Renal pelvis (tissue), 12 donors: ENCODE measurements at places on chromosomes 3 and 15.
A peak's percentile ranks its signal among the peaks of the same experiment; 100 is the strongest.

GRCh38 chr3:87949879-87950208 is 109.0 kb downstream of the CGGBP1 start:
- no peak for DNase-seq

- DNase-seq, result no peak
These were observed 384.7 kb downstream of the EDEM1 start for GRCh38 chr3:5572168-5572567.

GRCh38 chr15:100340721-100341238 is 995 bp downstream of the ADAMTS17 start:
- DNase-seq, result no peak

DNA sequence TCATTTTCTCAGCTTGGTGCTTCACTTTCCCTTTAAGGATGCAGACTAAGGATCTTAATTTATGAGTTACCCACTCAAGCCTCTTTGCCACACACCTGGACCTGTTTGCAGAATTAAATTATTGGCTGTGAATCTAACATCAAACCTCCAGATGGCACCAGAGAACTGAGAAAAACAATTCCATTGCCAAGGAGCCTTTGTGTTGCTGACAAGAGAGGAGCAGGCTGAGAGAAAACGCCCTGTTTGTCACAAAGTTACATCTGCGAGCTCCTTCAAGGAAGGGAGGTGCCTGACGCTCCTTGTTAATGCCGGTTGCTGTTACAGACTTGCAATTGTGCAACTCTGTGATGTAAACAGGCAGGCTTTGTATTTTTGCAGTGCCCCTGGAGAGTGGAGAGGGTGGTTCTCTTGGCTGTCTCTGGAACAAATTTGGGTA is 36.3 kb upstream of the TMC3 start:
- peak; percentile 81 for DNase-seq

DNA sequence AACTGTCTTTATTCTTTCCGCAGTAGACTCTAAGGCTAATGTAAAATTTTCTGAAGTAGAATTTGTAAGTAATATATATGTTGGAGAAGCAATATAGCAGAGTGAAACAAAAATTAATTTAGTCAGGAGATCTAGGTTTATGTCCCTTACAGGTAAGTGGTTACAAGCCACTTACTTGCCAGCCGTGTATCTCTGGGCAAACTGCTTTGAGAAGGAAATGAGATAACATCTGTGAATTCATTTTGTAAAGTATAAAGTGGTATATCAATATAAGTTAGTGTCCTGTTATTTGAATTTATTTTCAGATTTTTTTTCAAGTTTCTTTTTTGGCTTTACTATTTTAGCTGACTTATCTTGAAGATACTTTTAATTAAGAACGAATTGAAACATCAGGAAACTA is 5.5 kb downstream of the DAZL start:
- no peak for DNase-seq

GRCh38 chr3:120749843-120750242 is 7.3 kb downstream of the GTF2E1 start:
- no peak for DNase-seq

- DNase-seq, result no peak
These were observed 251.1 kb downstream of the ULK4 start for GRCh38 chr3:41710646-41711388.

DNA sequence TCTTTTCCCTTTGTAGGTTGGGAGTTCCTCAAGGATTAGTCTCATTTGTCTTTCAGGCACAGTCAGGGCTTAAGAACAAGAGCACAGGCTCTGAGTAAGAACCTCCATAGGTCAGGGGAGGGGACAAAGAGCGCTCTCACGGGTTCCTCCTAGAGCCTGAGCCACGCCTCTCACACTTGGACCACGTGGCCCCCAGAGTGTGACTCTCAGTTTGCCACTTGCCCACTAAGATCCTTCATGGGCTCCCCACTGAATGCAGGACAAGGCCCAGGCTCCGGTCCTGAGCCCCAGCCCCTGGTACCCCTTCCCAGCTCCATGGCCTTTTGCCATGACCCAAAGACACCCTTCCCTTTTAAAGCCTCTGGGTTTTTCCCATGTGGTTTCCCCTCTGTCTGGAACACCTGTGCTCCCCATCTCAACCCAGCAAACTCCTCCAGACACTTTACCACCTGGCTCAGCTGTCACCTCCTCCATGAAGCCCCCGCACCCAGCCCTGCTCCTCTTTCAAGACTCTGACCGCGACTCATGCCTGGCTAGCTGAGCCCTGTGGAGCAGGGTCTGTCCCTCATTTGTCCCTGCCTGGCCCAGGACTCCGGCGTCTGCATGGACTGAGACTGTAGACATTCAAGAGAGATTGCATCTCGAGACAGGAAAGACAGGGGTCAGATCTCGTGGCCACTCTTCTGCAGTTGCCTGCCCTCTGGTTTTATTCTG is 32.7 kb downstream of the IQSEC1 start:
- DNase-seq, result no peak

GRCh38 chr3:16444344-16444743 is 69.2 kb downstream of the RFTN1 start:
- DNase-seq, result no peak

DNA sequence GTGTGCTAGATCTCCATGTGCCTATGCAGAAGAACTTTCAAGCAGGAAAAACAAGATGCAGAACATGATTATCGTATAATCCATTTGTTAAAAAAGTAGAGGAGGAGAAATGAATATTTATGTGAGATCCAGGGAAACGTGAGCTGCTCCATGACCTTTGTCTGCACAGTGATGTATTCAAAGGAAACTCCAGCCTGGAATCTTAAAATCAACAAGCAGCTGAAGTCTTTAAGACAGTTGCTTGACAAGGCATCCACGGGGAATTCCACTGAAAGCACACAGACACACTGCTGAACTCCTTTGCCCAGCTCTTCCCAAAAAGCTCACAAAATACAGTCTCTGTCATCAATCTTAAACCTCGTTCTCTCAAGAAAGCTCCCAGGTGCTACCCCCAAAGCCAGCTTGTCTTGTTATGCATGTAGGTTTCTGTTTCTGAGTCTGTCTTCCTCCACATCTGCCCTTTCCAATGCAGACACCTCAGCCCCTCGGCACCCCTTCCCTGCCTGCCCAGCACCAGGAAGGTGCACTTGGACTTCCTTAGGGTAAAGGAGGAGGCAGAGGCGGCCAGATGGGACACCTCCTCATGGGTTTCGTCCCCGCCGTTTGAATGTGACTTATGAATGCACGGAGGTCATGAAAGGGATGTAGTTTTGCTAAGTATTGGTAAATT is 28.7 kb downstream of the LRRK1 start:
- no peak for DNase-seq

DNA sequence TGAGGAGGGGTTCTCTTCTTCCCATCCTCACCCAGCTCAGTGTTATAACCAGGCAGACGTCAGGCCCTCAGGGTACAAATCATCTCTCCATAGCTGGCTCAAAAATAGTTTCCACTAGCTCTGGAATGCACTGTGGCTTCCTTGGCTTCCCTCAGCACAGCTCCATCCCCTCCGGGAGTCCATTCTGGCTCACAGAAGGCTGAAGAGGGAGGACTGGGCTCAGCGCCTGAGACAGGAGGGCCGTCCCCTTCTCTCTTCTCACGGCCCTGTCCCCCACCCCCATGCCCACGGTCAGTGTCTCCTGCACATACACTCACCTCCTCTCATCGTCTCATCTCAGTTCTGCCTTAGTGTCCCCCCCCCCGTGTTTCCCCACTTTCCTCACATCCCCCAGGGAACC is 50.1 kb downstream of the UMPS start:
- peak; percentile 40 for DNase-seq

DNA sequence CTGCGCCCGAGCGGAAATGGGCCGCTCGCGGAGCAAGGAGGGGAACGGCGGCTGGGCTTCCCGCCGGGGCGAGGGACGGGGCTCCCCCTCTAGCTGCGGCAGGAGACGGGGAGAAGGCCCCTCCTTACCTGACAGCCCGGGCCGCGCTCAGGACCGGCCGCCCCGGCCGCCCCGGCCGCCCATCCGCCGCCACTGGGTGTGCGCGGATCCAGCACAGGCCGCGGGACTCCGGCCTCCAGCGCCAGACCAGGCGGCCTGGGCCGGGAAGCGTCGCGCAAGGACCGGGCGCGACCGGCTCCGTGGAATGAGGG is 296 bp downstream of the TPRA1 start:
- DNase-seq, result no peak
